NCI-H1417 treated with DMSO at 0.1 percent for 48 hours (cell line): ENCODE measurements at places on chromosomes 4 and X.

DNA sequence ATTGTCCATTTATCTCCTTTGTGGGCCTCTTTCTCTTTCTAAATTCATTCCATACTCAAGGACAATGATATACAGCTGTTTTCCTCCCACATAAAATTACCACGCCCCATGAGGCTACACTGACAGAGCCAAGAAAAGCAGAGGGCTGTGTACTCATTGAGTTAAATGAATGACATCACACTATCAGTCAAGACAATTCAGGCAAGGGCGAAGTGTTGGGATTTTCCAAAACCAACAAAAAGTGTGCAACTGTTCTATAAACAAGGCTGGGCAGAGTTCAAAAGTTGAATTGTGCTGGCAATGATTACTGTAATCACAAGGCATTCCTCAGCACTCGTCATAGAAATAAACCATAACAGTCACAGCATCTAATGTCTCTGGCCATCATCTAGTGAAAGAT, 799.6 kb upstream of the DIAPH2 start:
- DNase-seq, result no peak

- no peak for DNase-seq
Measured at GRCh38 chr4:146265950-146266490, 51.7 kb downstream of the REELD1 start.

DNA sequence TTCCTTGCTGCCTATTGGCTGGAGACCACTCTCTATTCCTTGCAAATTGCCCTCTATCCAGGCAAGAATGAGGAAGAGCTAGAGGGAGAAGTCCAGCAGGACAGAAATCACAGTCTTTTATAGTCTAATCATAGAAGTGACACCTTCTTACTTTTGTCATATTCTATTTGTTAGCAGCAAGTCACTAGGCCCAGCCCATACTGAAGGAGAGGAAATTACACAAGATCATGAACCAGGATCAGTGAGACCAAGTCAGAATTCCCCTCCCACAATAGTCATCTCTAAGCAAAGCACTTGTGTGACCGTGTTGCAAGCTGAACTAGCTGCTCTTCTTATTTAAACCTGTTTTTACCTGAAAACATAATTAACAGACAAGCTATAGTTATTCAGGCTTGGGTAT, 317.7 kb downstream of the INPP4B start:
- no peak for DNase-seq

DNA sequence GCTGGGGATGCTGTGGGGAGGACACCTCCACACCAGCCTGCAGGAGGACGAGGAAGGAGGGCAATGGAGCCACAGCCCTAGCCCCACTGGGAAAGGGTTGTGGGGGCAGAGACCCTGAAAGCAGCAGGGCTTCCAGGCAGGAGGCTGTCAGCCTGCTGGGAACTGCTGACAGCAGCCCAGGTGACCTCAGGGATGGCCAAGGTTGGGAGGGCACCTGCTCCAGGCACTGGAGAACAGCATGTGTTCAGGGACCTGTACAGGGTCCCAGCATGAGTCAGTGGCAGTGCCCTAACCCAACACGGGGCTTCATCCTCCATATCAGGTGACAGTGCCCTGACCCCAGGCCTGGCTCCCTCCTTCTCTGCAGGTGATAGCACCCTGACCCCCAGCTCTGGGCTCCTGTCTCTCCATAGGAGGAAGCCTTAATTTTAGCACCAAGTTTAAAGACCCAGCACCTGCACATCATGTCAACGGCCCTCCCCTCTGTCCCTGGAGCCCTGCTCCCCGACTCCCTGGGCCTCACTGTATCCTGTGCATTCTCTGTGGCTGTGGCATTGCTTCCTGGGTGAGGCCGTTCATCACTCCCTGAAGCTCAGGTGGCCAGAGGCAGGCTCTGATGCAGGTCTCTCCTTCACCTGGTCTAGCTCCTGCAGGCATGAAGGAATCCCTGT, 66.3 kb downstream of the CRMP1 start:
- DNase-seq, result no peak

DNA sequence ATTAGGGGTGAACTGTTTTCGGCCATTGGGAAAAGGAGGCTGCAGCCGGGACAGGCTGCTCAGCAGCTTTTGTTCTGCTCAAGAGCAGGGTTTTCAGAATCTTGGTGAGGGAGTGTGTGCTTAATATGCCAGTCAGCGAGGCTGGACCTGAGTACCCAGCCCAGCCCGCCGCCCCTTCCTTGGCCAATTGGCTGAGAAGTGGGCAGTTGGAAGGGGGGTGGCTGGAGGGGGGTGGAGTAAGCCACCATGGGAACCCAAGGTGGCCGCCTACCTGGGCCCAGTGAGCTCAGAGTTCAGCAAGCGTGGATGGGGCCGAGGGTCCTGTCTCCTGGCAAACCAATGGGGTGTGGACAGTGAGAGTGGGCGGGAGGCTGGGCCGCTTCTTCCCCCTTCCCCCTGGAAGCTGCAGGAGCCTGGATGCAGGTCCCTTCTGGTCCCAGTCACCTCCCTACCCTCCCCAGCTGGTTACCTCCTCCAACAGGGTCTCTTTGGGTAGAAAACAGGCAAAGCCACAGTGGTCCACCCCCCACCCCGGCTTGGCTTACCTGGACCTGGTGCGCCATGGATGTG, 52.5 kb downstream of the SORCS2 start:
- no peak for DNase-seq

DNA sequence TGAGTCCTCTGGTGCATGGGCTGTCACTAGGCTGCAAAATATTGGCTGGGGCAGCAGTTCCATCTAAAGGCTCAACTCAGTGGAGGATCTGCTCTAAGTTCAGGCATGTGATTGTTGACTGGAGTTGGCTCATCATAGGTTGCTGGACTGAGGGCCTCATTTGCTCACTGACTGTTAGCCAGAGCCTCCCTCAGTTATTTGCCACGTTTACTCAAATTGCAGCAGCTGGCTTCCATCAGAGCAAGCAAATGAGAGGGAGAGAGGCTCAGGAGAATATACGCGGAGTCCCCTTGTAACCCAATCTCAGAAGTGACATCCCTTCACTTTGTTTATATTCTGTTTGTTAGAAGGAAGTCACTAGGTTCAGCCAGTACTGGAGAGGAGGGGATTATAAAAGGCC, 54.1 kb downstream of the BMP3 start:
- DNase-seq, result no peak

DNA sequence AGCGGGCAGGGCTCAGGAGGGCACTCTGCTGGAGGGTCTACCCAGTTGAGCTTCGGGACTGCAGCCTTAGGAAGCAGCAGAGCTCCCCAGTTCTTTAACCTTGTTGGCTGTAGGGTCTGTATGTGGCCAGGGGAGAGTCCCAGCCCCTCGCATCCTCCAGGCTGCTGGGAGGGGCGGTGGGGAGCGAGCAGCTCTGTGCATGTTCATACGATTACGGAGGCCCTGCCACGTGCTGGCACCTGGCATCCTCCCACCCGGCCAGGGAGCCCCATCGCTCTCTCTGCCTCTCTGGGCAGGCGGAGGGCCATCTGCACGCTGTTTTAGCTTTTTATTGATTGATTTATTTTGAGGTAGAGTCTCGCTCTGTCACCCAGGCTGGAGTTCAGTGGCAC, 21.2 kb downstream of the NSG1 start:
- DNase-seq, result no peak

DNA sequence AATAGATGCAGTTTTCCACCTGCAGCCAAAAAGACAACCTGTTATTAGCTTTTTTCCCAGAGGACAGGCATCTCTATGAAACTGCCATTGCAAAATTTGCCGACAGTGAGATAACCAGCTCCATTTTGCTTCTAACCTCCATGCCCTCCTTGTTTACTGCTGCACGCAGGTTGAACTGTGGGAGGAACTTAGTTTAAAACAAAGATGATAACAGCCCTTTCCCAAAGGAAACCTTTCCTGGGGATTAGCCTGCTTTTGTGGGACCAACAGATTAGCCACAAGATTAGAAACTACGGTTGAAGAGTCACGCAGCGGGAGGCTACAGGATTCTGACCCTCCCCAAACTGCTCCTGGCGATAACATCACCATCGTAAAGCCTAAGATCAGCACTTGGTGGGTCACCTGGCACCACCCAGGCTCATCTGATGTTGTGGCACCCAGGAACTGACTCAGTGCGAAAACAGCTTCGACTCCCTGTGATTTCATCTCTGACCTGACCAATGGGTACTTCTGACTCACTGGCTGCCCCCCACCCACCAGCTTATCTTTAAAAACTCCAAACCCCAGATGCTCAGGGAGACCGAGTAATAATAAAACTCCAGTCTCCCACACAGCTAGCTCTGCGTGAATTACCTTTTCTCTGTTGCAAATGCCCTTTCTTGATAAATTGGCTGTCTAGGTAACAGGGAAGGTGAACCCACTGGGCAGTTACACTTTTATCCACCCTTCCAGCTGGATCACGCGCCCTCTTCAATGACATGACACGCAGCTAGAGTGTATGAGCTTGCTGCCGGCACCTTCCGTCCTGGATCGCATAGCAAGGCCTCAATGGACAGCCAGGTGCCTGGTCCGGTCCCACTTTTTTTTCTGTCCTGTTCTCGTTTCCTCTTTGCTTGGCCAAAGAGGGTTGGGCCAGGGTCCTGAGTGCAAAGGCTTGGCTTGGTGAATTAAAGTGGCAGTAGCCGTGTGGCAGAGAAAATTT, 27.2 kb downstream of the NOP14 start:
- no peak for DNase-seq

DNA sequence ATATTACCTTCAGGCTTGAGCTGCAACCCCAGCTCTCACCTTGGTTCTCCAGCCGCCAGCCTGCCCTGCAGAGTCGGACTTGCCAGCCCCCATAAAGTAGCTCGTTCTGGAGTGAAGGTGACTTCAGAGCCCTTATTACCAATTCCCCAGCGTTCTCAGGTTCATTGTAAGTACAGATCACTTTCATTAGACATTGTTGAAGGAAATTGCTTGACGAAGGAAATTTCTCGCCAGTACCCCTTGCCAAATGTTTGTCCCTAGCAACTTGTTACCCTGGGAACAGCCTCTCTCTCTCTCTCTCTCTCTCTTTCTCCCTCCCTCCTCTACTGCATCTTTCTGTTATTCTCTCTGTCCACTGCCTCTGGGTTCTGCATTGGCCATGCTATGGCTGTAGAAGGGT, 153.0 kb downstream of the NWD2 start:
- no peak for DNase-seq

DNA sequence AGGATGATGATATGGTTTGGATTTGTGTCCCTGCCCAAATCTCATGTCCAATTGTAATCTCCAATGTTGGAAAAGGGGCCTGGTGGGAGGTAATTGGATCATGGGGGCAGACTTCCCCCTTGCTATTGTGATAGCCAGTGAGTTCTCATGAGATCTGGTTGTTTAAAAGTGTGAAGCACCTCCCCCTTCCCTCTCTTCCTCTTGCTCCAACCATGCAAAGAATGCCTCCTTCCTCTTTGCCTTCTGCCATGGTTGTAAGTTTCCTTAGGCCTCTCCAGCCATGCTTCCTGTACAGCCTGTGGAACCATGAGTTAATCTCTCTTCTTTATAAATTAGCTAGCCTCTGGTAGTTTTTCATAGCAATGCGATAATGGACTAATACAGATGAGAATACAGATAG, 19.7 kb upstream of the ALG13 start:
- no peak for DNase-seq

DNA sequence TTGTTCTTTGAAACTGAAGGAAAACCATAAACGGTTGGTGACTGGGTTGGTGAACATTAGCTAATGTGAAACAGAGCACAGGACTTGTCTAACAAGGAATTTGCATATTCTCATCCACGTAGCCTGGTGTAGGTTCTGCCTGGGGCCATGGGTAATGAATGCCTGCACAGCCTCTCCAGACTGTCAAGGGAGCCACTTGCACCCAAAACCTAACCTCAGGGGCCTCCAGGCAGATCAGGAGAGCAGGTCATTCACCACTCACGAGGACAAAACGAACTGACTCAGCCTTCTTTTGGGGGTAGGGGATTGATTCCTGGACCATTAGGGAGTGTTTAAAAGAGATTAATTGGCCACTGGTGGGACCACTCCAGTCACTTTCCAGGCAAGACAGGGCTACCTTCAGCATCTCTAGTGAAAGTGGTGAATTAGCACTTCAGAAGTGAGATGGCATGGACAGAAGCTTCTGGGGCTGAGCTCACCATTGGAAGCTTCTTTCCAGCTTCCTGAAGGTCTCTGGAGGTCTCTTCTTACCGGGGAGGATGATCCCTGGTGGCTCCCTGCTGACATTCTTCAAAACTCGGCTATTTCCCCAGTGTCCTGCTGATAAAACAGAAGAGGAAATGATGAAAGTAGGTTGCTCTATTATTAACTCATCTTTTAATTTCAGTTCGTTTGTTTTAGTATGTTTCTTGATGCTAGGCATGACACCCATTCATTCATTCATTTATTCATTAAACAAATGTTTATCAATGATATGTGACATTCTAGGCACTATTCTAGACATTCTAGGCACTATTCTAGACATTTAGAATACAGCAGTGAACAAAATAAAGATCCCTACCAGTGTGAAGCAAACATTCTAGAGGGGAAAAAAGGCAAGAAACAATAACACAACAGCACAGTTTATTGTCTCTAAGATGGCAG, 104.5 kb upstream of the LNX1 start:
- no peak for DNase-seq

DNA sequence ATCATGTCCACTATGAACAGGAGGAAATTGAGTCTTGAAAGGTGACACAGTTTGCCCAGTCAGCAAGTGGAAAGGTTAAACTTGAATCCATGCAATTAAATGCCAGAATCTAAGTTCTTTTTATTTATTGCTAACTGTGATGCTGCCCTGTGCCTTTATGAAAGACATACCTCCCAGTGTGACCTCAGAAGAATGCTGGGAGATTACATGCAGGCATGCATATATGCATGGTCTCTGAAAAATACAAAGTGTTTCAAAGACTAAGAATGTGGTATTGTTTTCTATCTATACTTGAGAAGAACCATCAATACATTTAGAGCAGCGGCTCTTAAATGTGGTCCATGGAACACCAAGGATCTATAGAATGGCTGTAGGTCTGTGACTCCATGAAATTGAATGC, 45.6 kb downstream of the CCDC149 start:
- DNase-seq, result no peak

GRCh38 chr4:138188406-138189084, 53.6 kb downstream of the SLC7A11 start:
- no peak for DNase-seq

- no peak for DNase-seq
Measured at GRCh38 chr4:39348371-39349315, 17.5 kb downstream of the RFC1 start.

DNA sequence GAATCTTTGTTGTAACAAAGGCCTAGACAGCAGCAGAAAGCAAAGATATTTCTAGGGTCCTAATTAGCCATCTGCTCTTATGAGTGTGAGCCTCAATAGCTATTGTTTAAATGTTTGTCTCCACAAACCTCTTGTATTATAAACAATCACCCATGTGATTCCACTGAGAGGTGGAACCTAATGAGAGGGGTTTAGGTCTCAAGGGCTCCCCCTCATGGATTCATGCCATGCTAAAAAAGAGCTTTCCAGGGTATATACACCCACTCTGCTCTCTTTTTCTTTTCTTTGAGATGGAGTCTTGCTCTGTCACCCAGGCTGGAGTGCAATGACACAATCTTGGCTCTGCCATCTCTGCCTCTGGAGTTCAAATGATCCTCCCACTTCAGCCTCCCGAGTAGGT, 42.1 kb downstream of the TRIM61 start:
- no peak for DNase-seq

GRCh38 chrX:73842541-73843234, 279.7 kb downstream of the CHIC1 start:
- no peak for DNase-seq

GRCh38 chrX:34900691-34901090, 41.9 kb upstream of the FAM47B start:
- no peak for DNase-seq

- no peak for DNase-seq
Measured at GRCh38 chrX:110743679-110744340, 51.8 kb downstream of the CHRDL1 start.

GRCh38 chr4:108852691-108853090, 89.8 kb upstream of the ETNPPL start:
- no peak for DNase-seq
